ENCODE measurements at places on chromosomes 4 and X. TPM values are rescaled to one million over a fixed set of nuclear protein-coding genes. Genes with fewer than 3 reads are reported as not detected.

USP51 gene
- total RNA-seq = 0.67 TPM

SLC9A7 gene
- total RNA-seq = 8.8 TPM

RPA4 gene
- 0.67 TPM for total RNA-seq

CLGN gene
- total RNA-seq = 69.0 TPM

SLC26A1 gene
- total RNA-seq = 0.61 TPM

HSFX4 gene
- total RNA-seq = not detected

NUP62CL gene
- 11.8 TPM for total RNA-seq

MAGEA8 gene
- total RNA-seq = not detected

H2BW2 gene
- total RNA-seq = not detected

FAM241A gene
- total RNA-seq = 6.2 TPM

TCEAL9 gene
- 143 TPM for total RNA-seq

C4orf36 gene
- 0.20 TPM for total RNA-seq

MAGEA1 gene
- total RNA-seq = 64.2 TPM

ADGRG2 gene
- 18.2 TPM for total RNA-seq

NPY1R gene
- total RNA-seq = not detected

HPF1 gene
- total RNA-seq = 25.5 TPM

LRCH2 gene
- 0.06 TPM for total RNA-seq

CWH43 gene
- not detected for total RNA-seq

TBX22 gene
- not detected for total RNA-seq
